ENCODE measurements at places on chromosomes 6 and 20.

- no peak for DNase-seq
Observed at GRCh38 chr6:75723382-75723781, 25.7 kb upstream of the MYO6 start.

DNA sequence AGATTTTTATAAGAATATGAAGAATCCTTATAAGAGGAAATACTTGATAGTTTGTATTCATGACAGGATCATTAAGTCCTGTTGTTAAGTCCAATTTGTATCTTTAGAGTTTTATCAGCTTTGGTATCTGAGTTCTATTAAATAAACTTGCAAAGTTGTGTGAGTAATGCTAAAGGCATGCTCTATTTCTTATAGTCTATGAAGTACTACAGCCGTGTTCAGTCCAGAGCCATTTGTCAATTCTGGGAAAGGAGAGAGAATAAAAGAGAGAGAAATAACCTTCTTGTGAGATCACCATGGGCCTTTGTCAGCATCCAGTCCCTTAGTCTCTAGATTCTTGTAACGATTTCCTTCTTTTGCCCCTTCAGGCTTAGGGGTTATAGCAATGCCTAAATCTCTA lies 181.2 kb upstream of the POU3F2 start:
- no peak for DNase-seq

GRCh38 chr6:29945281-29945820 lies 3.0 kb downstream of the HLA-A start:
- DNase-seq, result no peak

- no peak for DNase-seq
Observed at GRCh38 chr20:12847872-12848271, 160.9 kb upstream of the SPTLC3 start.

DNA sequence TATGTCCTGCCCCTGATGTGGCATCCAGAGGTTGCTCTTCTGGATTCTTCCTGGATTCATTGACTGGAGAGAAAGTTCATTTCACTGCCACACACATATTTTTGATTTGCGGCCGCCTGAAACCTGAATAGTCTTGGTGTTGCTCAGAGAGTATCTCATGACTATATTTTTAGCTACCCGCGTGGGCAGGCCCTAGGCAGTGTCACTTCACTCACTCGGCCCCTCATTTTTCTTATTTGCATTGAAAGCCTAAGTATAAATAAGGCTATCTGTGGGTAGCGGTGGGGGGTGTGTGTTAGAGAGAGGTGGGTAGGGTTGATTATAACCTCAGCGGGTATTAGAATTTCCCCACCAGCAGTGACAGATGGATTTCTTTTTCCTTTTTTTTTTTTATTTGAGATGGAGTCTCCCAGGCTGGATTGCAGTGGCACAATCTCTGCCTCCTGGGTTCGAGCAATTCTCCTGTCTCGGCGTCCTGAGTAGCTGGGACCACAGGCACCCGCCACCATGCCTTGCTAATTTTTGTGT lies 113.5 kb downstream of the JARID2 start:
- DNase-seq, result no peak

- DNase-seq, result no peak
Observed at GRCh38 chr6:110295451-110296165, 62.5 kb downstream of the METTL24 start.

All from suppressor macrophage (primary cell).